ENCODE measurements at places on chromosomes 3 and 15.

DNA sequence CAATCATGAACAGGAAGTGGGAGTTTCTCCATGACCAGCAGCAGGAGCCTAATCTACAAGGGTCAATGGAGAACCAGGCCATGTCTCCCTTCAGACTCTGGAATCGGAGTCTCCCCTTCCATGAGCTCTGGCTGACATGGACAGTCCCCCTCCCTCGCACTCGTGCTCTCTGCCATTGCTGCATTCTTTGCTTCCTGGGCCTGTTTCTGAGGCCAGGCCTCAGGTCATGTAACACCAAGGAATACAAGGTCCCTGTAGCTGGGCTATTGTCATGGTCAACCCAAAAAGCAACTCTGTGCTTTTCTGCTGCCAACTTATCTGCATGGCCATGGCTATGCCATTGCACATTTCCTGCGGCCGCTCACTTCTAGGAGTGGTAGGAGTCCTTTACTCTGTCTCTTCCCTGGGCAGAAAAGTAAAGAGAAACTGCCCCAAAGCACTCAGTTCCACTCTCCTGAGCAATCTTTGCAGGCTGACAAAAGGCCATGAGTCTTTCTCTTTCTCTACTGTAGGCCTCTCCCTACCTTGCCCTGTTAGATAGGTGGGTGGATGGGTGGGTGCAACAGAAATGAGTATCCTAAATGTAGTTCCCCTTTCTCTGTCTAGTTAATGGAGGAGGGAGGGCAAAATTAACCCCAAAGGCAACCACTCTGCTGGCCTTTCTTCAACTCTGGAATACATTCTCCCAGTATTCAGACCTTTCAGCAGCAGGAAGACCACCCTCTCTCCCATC is 40.8 kb upstream of the PROK2 start:
- no peak for DNase-seq

GRCh38 chr3:131744765-131745164 is 242.0 kb upstream of the MRPL3 start:
- DNase-seq = no peak

DNA sequence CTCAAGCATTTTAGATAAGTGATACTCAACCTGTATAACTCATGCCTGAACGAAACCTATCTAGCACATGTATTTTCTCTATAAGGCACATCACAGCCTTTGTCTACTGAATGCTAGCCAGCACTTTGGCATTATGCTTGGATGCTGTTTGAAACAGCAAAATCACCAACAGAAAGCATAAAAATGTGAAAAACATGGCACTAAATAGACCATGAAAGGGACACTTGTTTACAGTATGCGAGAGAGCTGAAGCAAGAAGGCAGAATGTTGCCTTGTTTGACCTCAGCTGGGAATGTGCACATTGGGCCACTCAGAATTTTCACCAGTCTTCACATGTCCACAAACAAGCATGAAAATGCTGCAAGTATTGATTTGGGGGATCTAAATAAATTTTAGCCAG is 59.5 kb downstream of the MINDY2 start:
- DNase-seq = no peak

- no peak for DNase-seq
Measured at GRCh38 chr3:78096488-78097255, 1056.8 kb downstream of the ROBO2 start.

- no peak for DNase-seq
Measured at GRCh38 chr3:89079944-89080343, 27.5 kb upstream of the EPHA3 start.

DNA sequence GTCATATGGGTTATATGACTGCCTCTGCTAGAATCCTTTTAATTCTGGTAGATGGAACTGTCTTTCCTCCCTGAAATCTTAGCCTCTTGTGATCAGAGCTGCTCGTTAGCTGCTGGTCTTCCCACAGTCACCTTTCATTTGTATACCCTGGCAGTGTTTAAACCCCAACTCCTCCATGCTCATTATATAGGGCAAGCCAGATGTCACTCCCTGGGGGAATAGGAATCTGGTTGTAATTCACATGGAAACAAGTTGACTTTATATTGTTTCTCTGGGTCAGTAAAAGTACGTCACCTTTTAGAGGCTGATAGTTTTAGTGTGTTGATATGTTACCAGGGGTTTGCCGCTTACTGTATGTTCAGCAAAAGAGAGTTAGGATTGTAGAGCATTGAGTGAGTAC is 103.5 kb downstream of the ITPR1 start:
- no peak for DNase-seq

DNA sequence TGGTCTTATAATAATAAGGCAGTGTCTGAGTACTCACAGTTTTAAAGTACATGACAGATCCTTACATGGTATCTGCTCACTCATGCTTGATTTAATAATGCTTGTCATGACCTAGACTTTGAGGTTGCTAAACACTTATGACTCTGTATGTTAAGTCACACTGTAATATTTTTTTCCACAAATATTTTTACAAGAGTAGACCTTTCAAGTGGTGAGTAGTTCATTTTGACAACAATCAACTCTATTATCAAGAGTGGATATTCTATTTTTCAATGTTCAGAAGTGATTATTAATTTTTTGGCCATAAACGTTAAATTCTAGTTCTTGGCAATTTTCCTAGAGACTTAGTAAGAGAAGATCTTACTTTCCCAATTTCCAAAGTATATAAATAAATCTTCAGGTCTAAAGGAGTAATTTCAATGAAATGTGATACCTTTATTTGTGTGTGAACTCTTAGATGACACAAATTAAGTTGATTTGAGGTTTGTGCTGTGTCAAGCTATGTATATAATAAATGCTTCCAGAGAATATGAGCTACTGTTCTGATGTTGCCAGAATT is 104.5 kb downstream of the NLGN1 start:
- no peak for DNase-seq

GRCh38 chr3:46987743-46988401 is 8.4 kb downstream of the NBEAL2 start:
- DNase-seq = peak; percentile 83

- DNase-seq = no peak
Measured at GRCh38 chr3:16534640-16535262, 21.3 kb upstream of the RFTN1 start.

DNA sequence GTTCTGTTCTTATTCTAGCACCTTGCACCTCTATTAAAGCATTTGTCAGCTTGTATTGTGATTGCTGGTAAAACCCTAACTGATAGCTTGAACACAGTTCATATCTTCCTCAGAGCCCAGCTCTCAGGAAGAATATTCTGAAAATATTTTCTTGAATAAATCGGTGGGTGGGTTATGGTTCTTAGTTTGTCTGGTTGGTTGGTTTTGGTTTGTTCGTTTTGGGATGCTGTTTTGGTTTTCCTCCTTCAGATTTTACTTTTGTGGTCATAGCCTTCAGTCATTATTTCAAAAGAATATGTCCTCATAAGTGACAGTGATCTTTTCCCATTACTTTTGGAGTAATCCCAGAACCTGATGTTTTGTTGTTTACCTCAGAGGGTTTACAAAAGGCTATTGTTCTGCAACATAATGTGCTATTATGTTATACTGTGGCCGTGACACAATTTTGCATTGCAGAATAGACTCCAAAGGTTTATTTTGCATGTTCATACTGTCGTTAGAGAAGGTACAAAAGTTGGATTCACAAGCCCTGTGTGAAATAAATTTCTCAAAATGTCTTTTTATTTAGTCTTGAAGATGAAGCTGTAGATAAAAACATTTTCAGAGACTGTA is 2.7 kb upstream of the TMEM87A start:
- no peak for DNase-seq

DNA sequence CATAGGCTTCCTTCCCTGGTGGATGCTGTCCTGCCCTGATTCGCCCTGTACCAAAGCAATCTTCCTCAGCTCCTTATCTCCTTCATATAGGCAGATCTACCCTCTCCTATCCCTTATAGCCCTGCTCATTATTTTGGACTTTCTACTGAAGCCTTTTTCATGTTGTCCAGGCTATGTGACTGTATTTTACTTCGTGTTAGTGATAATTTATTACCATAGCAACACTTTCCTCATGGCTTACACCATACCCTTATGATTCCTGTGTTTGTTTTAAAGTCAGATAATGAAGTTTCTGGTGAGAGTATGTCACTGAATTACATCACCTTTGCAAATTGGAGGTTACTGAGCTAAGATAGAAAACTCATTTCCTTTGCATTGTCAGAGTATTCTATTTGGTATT is 352.6 kb downstream of the NLGN1 start:
- no peak for DNase-seq

DNA sequence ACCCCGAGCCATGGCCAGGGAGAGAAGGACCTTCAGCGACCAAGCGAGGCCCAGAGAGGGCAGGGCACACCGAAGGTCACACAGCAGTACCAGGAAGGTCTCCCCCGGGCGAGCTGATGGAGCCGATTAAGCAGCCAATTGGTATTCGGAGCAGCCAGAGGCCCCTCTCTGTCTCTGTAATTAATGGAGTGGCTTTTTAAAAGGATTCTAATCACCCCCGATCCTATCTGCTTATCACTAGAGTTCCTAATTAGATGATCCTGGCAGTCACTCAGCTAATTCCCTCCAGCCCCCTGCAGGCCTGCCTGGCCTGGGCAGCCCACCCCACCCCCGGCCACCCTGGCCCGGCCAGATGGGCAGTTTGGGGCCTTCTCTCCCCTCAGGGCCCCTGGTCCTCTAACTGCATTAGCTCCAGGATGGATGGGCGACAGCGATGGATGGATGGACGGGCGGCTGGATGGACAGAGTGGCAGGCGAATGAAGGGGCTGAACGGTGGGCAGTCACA is 1.6 kb upstream of the DNAJB8 start:
- no peak for DNase-seq

DNA sequence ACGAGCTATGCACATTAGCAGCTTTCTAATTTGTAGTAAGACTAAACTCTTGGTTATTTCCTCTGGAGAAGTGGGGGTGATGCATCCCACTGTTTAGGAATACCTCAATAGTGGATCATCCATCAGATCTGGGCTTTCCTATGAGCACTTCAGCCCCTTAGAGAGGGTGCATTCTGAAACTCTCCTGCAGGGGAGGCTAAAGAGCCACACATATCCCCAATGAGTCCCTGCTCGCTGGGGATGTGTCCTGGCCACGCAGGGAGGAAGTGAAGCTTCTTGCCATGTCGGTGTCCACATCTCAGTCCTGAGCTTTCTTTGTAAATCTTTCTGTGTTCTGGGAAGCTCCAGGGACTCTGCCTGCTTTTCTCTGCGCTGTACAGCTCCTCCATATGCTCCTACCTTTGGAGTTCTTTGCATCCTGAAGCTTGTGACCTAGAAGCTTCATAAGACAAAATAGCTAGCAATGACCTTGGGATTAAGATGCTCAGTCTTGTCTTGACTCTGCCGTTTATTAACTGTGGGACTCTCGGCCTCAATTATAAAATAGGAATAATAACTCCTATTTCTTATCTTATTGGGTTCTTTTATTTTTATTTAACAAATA is 28.3 kb upstream of the MASP1 start:
- peak; percentile 26 for DNase-seq

DNA sequence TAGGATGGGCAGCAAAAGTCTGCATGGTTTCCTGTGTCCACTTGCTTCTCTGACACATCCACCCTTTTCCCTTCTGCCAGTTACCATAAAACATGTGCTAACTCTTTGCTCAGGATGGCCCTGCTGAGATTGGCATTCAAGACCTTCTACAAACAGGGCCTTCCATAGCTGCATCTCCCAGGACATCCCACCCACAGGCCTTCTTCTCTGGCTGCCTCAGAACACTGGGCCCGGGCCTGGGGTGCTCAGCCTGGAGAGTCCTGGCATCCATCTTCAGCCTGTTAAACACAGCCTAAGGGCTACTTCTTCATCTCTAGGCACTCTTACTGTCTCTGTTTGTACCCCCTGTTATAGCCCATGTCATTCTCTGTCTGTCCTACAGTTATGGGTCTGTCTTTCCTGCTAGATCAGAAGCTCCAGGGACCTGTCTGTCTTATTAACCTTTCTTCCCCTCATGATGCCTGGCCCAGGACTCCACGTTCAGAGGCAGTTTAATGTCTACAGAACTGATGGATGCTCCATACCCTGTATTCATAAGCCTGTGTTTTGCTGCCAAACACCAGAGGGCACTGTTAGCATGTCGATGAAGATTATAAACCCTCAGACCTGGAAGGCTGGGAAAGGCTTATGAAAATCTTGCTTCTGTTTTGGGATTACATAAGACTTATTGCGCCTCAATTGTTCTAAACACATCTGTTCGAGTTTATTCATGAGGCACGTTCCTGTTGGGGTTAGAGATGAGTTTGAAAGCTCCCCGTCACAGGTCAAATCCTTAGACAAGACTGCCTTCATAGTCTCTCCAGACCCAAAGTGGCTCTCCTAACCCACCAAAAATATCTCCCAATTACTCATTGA is 16.5 kb downstream of the SEMA3G start:
- DNase-seq = no peak

DNA sequence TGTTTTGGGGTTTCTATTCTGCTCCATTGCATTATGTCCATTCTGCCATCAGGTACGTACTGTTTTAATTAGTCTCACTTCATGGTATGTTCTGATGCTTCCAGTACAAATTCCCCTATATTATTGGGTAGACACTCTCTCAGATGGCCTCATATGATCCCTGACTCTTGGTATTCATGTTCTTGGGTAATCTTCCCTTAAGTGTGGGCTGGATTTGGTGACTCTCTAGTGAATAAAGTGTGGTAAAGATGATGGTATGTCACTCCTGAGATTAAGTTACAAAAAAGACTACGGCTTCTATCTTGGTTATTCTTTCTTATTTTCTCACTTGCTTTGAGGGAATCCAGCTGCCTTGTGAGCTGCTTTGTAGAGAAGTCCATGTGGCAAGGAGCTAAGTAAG is 89.6 kb upstream of the TBC1D5 start:
- DNase-seq = no peak

GRCh38 chr3:157232141-157232540 is 72.2 kb upstream of the CCNL1 start:
- no peak for DNase-seq

DNA sequence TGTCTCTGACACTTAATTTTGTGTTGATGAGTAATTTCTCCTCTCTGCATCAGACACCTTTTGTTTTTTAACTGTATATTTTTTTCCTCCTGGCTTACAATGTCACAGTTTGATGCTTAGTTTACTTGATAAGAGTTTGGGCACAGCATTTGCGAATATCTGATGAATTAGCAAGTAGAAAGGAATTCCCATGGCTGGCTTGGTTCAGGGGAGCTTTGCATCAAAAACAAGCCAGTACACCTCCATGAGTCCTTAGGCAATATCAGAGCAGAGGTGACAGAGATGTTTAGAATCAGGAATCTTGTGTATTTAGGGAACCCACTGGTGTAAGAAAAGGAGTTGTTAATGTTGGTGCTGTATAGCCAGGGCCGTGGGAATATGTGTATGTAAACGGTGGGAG is 9.3 kb downstream of the ARHGEF26 start:
- no peak for DNase-seq

DNA sequence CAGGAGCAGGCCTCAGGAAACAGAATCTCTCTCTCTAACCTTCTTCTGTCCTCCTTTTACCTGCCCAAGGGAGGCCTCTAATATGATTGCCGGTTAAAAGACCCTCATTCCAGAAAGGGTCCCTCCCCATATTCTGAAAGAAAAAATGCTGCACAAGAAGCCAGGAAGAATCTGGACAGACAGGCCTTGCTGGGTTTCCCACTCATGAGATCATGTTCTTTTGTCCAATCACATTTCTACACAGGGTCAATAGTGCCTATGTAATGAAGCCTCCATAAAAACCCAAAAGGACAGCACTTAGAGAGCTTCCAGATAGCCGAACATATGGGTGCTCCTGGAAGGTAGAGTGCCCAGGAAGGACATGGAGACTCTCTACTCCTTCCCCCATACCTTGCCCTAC is 146.0 kb downstream of the MYO9A start:
- no peak for DNase-seq
